Bone marrow (tissue), 2 donors: ENCODE measurements at places on chromosomes 5 and 9.

DNA sequence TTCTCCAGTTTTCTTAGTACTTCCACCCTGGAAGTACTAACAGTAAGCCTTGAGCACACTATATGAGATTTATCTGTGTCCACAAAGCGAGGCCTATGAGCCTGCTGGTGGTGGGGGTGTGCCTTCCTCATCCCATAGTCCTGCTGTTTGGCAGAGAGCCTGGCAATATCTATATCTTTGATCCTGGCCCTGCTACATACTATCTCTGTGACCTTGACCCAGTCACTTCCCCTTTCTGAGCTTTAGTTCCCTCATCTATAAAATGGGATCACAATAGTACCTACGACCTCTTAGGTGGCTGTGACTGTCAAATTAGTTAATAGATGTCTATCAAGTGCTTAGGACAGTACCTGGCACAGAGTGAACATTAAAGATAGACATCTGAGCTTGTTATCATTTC is 114.6 kb upstream of the SAP30L start:
- DNase-seq = no peak

DNA sequence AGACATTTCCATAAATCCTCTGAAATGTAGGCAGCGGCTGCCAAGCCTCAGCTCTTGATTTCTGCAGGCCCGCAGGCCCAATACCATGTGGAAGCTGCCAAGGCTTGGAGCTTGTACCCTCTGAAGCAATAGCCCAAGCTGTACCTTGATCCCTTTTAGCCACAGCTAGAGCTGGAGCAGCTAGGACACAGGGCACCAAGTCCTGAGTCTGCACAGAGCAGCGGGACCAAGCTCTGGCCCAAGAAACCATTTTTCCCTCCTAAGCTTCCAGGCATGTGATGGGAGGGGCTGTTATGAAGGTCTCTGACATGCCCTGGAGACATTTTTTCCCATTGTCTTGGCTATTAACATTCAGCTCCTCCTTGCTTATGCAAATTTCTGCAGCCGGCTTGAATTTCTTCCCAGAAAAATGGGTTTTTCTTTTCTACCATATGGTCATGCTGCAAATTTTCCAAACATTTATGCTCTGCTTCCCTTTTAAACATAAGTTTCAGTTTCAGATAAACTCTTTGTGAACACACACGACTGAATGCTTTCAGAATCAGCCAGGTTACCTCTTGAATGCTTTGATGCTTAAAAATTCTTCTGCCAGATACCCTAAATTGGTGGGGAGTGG is 14.4 kb upstream of the ZFR start:
- DNase-seq = no peak

- no peak for DNase-seq
Measured at GRCh38 chr9:128321879-128322403, 306 bp downstream of the TRUB2 start.

GRCh38 chr9:105218673-105219072 is 25.8 kb upstream of the SLC44A1 start:
- no peak for DNase-seq

GRCh38 chr9:120541921-120542320 is 38.0 kb downstream of the CDK5RAP2 start:
- no peak for DNase-seq

DNA sequence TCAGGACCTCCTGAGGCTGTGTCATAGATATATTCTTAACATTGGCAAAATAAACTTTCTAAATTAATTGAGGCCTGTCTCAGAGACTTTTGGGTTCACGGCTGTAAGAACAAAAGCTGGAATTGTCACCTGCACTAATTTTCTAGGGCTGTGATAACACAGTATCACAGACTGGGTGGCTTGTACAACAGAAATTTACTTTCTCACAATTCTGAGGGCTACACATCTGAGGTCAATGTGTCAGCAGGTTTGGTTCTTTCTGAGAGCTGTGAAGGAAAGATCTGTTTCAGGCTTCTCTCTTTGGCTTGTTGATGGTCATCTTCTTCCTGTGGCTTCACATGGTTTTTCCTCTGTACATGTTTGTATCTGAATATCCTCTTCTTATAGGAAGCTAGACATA is 29.2 kb upstream of the NFIL3 start:
- DNase-seq = no peak

GRCh38 chr5:18496041-18496440 is 861.8 kb downstream of the TAF11L14 start:
- no peak for DNase-seq

- no peak for DNase-seq
Measured at GRCh38 chr5:121968910-121969607, 7.3 kb downstream of the SRFBP1 start.

- DNase-seq = no peak
Measured at GRCh38 chr5:142979636-142980035, 209.5 kb downstream of the ARHGAP26 start.

- no peak for DNase-seq
Measured at GRCh38 chr5:150762211-150762610, 3.4 kb upstream of the DCTN4 start.

GRCh38 chr9:104108315-104108714 is 14.2 kb downstream of the SMC2 start:
- no peak for DNase-seq

GRCh38 chr5:91556-92263 is at the start of gene PLEKHG4B:
PLEKHG4B (plus strand) TSS chr5:92168; CDS start chr5:92232, 64 bp downstream.
- DNase-seq = no peak

- no peak for DNase-seq
Measured at GRCh38 chr5:362978-363765, 41.7 kb downstream of the AHRR start.

DNA sequence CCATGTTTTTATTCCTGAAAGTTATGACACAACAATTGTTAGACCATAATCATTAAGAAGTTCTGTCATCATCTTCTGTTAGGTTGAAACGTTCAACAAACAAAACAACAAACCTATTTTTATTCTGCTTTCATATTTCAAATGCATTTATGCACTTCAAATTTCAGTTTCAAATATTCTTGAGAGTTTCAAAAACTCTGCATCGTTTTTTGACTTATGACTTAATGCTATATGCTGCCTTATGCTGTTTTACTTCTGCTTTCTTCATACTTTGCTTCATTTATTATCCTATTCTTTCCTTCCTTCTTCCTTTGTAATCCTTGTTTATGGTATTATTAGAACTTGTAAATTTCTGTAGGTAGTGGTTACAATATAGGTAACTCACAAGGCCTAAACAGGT is 95.0 kb downstream of the PCSK1 start:
- DNase-seq = no peak

DNA sequence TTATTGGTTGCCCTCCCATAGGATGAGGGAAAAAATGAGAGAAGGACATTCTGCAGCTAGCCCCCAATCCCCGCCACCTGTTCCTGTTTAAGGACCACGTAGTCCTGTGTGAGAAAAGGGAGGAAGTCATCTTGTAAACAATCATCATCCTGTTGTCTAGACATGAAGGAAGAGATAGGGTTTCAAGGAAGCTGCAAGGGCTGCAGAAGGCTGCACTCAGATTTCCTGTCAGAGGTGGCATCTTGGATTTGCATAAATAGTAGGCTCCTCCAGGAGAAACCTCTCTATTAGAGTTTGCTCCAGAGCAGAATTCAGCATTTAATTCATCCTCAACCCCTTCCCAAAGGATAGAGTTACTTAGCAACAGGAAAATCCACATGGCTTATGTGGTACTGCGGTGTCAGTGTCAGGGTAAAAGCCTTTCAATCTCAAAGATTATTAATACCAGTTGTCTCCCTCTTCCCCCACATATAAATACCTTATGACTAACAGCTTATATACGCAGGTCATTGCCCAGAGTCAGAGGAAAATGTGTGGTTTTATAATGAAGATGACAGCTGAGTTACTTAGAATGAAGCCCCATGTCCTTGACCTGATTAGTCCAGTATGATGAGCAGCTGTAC is 4.6 kb upstream of the DNAJC18 start:
- no peak for DNase-seq

- DNase-seq = no peak
Measured at GRCh38 chr9:124220946-124221451, 36.8 kb upstream of the NEK6 start.

GRCh38 chr5:150000990-150001659 is 586 bp downstream of the HMGXB3 start:
- peak; percentile 43 for DNase-seq

DNA sequence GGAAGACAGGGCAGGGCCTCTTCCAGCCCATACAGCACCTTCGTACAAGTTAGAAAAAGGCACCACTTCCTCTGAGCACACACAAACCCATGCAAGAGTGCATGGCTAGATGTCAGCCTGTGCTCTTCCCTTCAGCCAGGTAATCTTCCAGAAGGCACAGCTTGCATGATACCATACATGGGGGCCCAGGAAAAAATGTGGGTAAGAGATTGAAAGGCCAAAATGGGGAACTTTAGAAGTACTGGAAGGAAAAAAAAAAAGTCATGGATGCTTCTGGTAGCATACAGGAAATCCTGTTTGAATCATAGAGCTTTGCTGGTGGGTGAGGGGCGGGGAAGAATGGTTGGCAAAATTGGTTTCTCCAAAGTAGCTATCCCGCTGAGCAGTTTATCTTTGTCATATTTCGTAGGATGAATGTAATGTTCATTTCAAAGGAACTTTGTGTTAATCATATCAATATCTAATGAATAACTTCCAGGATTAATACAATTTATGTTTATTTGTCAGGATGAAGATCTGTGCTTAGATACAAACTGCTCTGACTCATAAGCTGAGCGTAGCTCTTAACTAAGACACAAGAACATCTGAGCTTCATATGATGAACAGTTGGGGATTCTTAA is 78.2 kb upstream of the MAP3K1 start:
- DNase-seq = no peak

GRCh38 chr9:69218166-69218565 is 44.1 kb downstream of the TJP2 start:
- DNase-seq = no peak

GRCh38 chr5:79585116-79585515 is 27.1 kb upstream of the TENT2 start:
- DNase-seq = no peak

DNA sequence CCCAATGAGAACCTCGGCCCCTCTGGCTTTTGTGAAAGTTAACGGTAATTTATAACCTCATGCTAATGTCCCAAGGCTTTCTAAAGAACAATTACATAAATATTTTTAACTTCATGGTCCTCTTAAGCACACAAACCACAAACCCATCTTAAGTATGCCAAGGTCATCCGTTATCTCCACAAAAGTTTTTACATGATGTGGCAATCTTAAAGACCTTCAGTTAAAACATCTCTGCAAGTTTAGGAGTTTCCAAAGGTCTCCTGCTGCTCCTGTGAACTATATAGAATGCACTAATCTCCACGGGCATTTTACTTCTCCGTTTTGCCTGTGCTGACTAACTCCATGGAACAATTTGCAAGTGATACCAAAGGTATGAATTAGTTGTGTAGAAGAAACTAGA is 228.2 kb downstream of the TLE1 start:
- no peak for DNase-seq

GRCh38 chr9:89471390-89471789 is 26.5 kb downstream of the SEMA4D start:
- no peak for DNase-seq

DNA sequence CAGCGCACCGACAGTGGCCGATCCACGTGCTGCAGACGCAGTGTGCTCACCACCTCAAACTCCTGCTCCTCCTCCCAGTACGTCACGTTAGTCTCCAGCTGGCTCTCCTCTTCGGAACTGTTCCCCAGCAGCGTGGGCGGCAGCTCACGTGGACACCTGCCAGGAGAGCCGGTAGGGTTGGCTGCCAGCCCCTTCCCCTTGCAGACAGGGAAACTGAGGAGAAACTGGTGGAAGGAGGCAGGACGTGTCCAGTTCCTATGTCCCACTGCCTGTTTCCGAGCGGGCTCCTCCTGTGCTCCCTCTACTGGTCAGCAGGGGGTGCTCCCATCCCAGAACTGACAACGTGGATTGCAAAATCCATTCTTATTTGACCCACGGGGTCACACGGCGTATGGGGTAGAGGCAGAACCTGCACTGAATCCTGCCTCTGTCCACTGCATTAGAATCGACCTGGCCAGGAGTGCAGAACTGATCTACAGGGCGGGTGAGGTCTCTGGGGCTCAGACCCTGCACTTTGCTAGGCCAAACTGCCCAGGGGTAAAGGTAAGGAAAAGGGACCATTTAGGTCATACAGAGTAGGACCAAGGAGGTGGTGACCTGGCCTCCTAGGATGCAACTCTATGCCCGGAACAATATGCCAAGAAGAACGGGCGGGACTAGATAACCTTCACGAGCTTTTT is 25.7 kb downstream of the PDGFRB start:
- peak; percentile 54 for DNase-seq

- DNase-seq = no peak
Measured at GRCh38 chr5:150901446-150901845, 3.3 kb downstream of the ZNF300 start.

DNA sequence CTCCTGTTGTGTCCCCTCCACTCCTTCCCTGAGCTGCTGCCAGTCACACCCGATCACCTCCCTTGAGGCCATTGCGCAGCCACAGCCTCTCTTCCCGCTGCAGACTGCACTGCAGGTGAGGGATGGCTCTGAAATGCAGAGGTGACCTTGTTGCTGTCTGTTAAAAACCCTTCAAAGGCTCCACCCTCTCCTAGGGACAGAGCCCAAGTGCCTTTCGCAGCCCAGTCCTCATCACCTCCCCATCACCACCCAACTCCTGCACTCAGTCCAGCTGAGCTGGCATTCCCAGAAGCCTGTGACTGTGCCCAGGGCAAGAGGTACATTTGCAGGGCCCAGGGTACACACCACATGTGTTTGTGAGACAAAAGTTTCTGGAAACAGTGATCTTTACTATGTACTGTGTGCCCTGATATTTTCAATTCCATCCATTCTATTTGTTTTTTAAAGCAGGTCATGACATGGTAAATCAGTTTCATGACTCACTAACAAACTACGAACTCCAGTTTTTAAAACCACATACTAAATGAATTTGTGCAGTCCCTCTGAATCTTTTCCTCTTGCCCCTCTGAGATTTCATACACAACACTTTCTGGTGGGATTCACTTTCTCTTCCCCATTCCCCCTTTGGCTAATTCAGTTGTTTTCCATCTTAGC is 73.0 kb upstream of the SPOCK1 start:
- no peak for DNase-seq

DNA sequence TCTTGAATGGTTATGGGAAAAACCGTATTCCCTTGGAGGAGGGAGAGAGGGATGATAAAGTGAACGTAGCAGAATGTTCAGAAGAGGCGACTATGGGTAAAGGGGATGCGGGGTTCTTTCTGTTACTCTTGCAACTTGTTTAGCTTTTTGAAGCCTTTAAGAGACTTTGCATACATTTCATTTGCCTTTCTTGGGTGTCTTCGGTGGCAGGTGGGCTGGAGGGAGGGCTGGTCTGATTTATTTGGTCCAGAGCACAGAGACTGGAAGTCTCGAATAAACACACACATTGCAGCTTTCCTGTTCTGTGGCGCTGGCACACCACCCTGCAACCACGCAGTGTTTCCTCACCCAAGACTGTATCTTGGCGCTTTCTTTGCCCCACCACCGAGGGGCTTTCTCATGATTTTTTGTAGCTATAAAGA is 23.2 kb downstream of the TTF1 start:
- DNase-seq = peak; percentile 0

GRCh38 chr5:87121304-87122150 is 146.2 kb upstream of the RASA1 start:
- peak; percentile 82 for DNase-seq

GRCh38 chr5:16784088-16784487 is 152.0 kb downstream of the MYO10 start:
- no peak for DNase-seq
